Uterus (tissue), 4 donors: ENCODE measurements at places on chromosomes 3 and 15.

GRCh38 chr3:50267280-50267913, 1.6 kb upstream of the SEMA3B start:
- DNase-seq = peak; percentile 71

DNA sequence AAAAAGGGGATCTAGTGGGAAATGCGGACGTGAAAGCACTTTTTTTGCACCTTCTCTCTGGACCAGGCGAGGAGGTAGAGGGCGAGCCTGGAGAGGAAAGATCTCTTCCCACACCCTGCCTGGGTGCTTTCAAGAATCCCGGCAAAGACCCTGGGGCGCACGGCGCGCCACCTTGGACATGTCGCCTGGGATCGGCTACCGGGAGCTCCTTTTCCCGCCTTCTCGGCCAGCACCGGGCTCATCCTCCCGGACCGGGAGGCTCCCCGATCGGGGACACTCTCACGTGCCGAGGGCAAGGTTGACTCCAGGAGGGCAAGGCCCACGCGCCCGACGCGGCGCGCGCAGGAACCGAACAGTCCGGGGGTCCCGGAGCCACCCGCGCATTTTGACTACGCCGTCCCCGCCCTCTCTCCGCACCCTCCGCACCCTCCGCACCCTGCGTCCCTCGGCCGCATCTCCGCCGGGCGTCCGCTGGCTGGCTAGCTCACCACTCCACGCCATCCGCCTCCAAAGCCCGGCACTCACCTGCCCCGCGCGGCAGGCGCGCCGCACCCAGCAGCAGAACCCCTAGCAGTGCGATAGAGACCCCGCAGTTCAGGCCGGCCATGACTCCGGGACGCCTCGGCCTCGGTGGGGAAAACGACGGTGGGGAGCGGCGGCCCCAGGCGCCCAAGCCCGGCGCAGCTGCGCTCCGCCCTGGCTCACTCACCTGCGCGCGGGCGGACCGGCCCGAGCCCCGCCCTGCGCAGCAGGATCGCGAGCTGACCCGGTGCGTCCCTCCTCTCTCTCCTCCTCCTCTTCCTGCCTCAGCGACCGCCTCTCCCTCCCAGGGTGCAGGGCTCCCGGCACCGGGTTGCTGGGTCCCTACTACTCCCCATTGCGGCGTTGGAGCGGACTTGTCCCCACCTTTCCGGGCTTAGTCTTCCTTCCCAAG, at the start of gene CDCP1:
Gene CDCP1, minus strand, starts transcription at position 698 of the 934 bp plus-strand sequence. Its CDS starts 91 bp downstream, at position 607.
- peak; percentile 26 for DNase-seq

GRCh38 chr15:96171853-96172296, 158.6 kb upstream of the NR2F2 start:
- DNase-seq = no peak

GRCh38 chr15:63329567-63330350, 51.9 kb downstream of the CA12 start:
- DNase-seq = no peak

DNA sequence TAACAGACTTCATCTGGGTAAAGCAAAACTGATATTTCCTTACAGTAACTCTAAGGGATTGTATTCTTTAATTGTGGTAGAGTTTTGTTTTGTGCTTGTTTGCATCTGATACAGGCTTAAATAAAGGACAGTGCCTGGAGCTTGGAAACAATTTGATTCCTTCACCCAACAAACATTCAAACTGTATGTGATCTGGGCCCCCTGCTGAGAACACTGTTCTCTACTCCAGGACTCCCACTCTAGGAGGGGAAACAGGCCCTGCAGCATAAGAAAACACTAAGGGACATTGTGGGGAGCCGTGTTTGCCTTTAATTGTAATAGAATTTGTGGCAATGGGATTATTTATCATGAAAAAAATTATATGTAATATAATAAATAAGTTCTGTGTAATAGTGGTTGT, 56.9 kb downstream of the CTDSPL start:
- no peak for DNase-seq

GRCh38 chr3:126867863-126868200, 115.1 kb upstream of the PLXNA1 start:
- no peak for DNase-seq

DNA sequence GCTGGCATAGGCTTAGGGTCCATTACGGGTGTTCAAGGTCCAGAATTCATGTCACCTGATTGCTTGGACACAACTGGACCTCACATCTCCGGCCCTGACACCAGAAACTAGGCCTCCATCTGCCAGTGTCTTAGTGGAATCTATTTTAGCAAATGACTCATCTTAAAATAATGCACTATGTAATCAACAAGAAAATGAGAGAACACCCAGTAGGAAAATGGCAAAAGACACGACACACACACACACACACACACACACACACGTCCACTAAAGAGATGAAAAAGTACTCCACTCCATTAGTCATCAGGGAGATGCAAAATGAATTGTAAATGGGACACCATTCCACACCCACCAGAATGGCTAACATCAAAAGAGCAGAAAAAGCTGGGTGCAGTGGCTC, 11.2 kb downstream of the APBA2 start:
- DNase-seq = no peak

GRCh38 chr3:175193815-175194518, 334.8 kb downstream of the NAALADL2 start:
- no peak for DNase-seq

GRCh38 chr3:121545049-121545573, 677 bp downstream of the POLQ start:
- DNase-seq = no peak

DNA sequence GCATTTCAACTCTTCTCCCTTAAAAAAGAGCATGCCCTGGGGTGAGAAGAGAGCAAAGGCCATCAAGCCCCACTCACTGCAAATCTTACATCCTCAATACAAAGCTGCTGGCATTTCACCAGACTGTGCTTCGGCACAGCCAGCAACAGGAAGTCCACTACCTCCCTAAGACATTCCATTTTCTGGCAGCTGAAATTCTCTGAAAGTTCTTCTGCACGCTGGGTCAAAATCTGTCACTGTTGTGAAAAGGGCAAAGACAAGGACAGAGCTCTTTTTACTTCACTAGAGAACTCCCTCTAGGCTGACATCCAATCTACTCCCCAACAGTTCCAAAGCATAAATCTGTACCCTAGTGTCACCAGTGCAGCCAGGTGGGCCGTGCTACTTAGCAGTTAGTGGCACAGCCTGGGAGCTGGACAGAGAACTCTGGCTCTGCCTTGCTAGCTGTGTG, 6.3 kb downstream of the MTMR10 start:
- no peak for DNase-seq
